ENCODE measurements at places on chromosomes 2 and 18.

- DNase-seq: no peak
Observed at GRCh38 chr2:225510796-225511195, 111.3 kb downstream of the NYAP2 start.

GRCh38 chr18:57925706-57926105 lies 118.3 kb upstream of the NEDD4L start:
- no peak for DNase-seq

DNA sequence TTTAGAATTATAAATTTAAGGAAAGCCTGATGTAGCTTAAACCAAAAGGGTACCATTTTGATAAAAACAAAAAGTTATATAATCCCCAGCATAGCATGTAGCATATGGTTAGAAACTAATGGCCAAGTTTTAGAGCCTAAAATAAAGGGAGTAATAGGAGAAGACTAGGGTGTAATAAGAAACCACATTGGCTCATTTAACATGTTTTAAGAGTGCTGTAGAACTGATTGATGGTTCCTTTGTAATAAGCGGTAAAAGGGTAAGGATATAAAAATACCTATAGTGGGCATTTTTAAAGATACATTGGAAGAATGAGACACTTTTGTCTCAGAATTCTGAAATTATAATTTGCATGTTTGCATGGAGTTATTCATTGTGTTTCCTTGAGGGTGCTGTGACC lies 1.9 kb downstream of the PSMA8 start:
- DNase-seq: no peak

DNA sequence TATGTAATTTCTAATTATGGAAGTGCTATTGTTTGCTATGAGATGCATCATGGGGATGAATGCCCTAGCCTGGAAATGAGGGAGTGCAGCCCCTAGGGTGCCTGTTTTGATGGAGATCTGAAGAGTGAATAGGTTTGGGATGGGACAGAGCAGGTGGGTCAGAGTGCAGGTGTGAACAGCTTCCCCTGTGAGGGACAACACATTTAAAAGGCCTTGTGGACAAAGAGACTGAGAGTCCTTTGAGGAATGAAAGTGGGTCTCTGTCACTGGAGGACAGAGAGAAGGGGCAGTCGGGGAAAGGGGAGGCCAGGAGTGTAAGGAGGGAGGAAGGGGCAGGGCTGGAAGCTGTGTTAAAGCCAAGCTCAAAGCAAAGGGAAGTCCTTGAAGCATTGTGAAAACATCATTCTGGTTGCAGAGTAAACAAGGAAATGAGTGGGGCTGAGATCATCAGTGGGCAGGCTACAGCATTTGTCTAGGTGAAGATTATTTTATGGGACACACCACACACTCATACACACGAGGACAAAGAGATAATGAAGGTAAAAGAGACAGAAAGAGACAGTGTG lies 877.6 kb downstream of the SLC4A3 start:
- no peak for DNase-seq

DNA sequence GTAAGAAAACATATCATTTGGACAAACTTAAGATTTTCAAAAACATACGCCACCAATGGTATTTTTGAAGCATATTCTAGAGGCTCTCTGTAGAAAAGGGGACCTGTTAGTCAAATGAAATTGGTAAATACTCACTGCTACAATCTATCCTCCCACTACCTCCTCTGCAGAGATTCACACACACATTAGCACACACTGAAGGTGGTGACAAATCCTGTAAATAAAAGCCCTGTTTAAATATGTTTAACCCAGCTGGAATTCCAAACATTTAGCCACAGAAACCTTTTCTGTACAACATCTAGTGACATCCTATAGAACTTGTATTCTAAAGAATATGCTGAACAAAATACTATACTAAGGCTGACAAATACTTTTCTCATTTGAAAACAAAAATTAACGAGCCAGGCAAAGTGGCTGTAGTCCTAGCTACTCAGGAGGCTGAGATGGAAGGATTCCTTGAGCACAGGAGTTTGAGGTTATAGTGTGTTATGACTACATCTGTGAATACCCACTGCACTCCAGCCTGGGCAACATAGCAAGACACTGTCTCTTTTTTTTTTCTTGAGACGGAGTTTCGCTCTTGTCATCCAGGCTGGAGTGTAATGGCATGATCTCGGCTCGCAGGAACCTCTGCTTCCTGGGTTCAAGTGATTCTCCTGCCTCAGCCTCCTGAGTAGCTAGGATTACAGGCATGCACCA lies 25.9 kb downstream of the ALS2 start:
- DNase-seq: no peak

DNA sequence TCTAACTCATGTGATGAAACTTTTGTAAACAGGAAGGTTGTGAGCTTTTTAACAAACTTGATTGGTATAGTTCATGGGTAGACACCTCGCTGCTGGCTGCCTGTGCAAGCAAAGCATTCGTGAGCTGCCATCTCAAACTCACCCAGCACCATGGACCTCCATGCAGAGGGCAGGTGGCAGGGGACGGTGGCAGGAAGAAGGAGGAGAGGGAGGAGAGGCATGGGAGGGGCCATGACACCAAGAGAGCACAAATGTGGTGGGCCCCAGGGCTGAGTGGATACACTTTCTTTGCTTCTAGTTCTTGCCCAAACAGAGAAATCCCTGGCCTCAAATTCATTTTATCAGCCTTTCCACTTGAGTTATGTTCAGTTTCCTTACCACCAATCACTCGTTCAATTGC lies 29.1 kb downstream of the AFG3L2 start:
- no peak for DNase-seq

- no peak for DNase-seq
Observed at GRCh38 chr2:71513721-71514120, 60.4 kb downstream of the DYSF start.

DNA sequence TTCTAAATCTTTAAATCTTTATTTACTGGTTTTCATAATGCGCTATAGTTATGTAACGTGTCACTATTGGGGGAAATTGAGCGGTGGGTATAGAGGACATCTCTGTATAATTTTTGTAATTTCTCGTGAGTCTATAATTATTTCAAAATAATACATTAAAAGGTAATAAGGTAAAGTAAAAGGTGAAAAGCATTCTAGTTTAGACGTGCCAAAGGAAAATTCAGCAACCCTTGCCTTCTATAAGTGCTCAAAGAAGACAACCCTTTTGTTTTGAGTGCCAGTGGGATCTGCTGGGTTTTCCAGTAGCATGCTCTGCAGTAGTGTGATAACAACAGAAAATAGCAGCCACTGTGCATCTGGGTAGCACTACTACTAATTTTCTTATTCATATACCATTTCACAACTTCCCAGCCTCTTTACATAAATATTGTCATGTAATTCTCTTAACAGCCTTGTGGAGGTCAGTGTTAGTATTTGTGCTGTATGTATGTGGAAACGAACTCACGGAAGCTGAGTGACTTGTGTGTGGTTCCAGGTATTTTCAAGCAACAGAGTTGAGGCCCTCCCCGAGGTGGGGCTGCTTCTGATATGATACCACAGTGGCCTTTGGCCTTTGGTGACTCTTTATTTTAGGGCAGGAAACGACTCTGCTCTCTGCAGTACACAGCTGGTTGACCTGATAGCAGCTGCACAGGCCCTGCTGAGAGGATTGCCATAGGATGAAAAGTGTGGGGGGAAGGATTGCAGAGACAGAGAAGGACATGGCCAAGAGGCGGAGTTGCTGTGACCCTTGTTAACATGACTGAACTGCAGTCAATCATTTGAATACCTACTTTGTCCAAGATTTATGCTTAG lies 104.5 kb downstream of the TDRD15 start:
- no peak for DNase-seq

GRCh38 chr18:32607816-32608215 lies 137.1 kb upstream of the GAREM1 start:
- no peak for DNase-seq
